Brain (organoid and tissue), 16 donors: ENCODE measurements at places on chromosomes 7 and 10. TPM values are rescaled to one million over a fixed set of nuclear protein-coding genes. Genes with fewer than 3 reads are reported as not detected.
A peak's percentile ranks its signal among the peaks of the same experiment; 100 is the strongest.

DNA sequence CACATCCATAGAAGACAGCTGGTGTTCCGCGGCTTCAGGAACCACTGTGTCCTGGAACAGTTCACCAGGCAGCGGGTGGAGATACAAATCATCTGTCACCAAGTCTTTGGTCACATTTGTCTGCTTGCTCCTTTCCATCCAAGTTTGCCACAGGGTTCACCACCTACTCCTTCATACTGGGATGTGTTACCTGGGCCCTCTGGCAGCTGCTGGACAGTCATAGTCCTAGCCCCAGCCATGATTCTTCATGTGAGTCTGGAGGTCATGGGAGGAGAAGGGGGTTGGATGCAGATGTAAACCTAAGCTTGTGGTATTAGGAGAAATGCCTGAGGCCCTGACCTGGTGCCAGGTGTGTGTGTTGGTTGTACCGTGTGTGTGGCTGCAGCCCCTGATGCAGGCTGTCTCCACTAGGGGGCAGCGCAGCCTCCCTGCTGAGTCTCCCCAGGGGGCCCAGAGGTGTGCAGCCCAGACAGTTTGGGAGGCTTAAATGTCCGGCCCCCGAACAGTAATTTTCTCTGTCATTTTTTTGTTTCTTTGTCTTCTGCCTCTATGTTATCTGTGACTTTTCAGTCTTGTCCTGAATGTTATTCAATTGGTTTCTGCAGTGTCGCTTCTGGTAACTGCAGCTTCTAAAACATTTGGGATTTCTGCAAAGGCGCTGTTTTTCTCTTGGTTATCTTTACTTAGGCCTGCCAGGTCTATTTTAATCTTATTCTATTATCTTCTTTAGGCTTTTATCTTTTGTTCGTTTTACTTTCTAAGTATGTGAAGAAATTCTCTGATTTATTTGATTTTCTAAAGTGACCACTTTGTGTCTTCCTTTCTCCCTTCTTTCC, 14.8 kb downstream of the NPS start:
- DNase-seq, result no peak

- DNase-seq, result no peak
Measured at GRCh38 chr10:64346389-64346788, 825.2 kb downstream of the REEP3 start.

- no peak for DNase-seq
Measured at GRCh38 chr10:57094965-57095364, 733.9 kb upstream of the ZWINT start.

GRCh38 chr10:128306966-128307365, 180.7 kb upstream of the MKI67 start:
- DNase-seq, result no peak

DNA sequence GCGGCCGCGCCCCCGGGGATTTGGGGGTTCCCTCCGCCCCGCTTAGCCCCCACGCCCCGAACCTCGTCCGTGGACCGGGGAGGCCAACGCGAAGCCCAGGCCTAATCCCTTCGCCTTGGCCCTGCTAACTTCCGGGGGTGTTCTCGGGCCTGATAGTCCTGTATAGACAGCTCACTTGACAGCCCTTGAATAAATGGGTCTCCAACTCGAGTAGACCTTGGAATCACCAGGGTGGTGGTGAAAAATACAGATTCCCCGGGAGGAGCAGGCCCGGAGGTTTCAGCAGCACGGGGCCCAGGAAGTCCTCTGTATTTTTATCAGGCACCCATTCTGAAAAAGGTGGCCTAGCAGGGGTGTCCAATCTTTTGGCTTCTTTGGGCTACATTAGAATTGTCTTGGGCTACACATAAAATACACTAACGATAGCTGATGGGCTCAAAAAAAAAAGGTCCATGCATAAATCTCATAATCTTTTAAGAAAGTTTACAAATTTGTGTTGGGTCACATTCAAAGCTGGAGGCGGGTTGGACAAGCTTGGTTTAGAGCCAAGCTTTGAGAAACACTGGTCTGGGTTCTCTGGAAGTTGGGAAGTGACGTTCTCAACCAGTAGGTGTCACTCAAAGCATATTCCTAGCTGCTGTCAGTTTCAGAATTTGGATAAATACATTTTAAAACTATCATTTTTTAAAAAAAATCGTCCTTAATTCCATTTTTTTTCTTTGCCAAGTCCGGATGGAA, 221.7 kb downstream of the PHTF2 start:
- peak; percentile 90 for DNase-seq

The MPP7 gene
- 0.41 TPM for polyA plus RNA-seq

The HILPDA gene
- 24.3 TPM for polyA plus RNA-seq

DNA sequence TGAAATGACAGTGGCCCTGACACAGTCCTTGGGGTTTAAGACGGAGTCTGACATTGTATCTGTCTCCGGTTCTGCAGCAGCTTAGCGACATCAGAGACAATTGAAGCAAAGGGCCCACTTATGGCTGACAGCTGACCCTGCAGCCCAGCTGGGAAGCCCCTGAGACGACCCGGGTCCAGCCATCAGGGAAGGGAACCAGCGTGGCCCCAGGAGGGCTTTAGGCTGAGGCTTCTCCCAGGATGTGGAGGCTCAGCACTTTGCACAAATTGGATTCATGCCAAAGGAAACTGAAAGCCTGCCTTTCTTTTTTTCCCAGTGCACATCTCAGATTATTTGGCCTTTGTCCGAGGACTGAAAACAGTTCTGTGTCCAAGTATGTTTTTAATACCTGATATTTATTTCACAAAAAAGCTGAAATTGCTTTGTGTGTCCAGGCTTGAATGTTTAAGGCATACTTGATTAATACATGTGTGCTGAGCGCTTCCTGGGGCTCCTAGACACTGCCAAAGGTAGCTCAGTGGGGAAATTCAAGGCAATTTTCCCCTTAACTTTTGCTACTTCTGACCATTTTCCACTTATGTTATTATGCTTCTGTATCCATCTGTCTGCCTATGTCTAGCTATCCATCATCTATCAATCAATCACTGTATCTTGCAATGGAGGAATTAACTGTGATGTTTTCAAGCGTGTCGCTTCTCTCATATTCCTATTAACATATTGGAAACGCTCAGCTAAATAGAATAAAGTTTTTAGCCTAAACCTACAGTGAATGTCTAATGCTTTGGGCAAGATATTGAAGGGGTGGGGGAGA, 34.8 kb downstream of the KLF6 start:
- peak; percentile 55 for DNase-seq

The VWDE gene
- 0.93 TPM for polyA plus RNA-seq

DNA sequence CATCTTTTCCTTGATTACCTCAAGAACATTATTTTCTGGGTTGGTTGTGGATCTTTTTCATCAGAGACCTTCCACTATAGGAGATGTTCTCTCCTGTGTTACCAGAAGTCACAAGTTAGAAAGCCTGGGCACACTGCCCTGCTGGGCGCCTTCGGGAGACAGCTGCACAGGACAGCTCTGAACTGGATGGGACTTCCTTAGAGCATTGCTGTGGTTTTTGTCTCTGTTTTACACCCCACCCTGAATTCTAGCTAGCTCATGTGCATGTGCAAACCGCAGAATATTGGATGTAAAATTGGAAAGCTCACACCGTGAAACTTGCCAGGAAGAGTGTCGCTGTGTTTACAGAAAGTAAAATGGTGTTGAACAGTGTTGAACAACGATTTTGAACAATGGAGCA, 54.4 kb upstream of the SEC61G start:
- peak; percentile 49 for DNase-seq

GRCh38 chr10:116743266-116744064, 1.1 kb upstream of the HSPA12A start:
- no peak for DNase-seq

The NRP1 gene
- polyA plus RNA-seq, result 11.6 TPM

GRCh38 chr7:562374-562675, 42.7 kb upstream of the PDGFA start:
- DNase-seq, result no peak

- no peak for DNase-seq
Measured at GRCh38 chr7:154672659-154673415, 330.1 kb downstream of the PAXIP1 start.

The PAPOLB gene
- polyA plus RNA-seq, result not detected

GRCh38 chr10:21084700-21085099, 187.6 kb upstream of the NEBL start:
- DNase-seq, result peak; percentile 72
